Fibroblast of villous mesenchyme (primary cell): ENCODE measurements at places on chromosomes 7 and 10. TPM values are rescaled to one million over a fixed set of nuclear protein-coding genes. Genes with fewer than 3 reads are reported as not detected.

The IKZF1 gene
- not detected in 2 replicates for total RNA-seq

The ADAM22 gene
- total RNA-seq = 0.64 and 1.3 TPM in 2 replicates

The DKK1 gene
- 84.4 and 138 TPM in 2 replicates for total RNA-seq

The ANLN gene
- 51.9 and 119 TPM in 2 replicates for total RNA-seq

- no peak for DNase-seq
These were observed 160.6 kb upstream of the EEPD1 start for GRCh38 chr7:35992436-35992835.

DNA sequence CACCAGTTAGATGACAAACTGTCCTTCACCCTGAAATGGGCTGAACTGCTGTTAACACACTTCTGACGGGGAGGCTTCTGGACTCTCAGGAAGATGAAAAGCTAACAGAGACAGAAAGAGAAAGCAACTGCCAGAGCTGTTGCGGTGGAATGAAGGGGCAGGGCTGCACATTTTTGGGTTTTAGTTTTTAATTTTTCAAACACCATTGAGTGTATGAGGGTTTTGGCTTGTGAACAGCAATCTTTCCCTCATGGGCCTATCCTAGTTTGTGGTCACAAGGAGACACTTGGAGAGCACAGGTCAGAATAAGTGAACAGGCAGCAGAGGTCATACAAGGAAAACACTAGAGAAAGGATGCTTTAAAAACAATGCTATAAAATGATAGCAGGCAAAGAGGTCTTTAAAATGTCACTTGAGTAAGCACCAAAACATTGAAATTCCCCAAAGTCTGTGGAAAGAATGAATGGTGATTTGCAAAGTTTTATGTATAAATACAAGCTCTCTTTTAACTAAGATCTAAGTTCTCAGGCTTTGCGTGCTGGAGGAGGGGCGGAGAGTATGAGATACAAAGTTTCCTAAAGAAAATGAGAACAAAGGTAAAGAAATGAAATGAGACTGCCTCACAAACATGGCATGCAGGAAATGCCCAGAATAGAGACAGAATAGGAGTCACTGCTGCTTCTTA lies 101.4 kb upstream of the GLI3 start:
- DNase-seq = peak; percentile 84

DNA sequence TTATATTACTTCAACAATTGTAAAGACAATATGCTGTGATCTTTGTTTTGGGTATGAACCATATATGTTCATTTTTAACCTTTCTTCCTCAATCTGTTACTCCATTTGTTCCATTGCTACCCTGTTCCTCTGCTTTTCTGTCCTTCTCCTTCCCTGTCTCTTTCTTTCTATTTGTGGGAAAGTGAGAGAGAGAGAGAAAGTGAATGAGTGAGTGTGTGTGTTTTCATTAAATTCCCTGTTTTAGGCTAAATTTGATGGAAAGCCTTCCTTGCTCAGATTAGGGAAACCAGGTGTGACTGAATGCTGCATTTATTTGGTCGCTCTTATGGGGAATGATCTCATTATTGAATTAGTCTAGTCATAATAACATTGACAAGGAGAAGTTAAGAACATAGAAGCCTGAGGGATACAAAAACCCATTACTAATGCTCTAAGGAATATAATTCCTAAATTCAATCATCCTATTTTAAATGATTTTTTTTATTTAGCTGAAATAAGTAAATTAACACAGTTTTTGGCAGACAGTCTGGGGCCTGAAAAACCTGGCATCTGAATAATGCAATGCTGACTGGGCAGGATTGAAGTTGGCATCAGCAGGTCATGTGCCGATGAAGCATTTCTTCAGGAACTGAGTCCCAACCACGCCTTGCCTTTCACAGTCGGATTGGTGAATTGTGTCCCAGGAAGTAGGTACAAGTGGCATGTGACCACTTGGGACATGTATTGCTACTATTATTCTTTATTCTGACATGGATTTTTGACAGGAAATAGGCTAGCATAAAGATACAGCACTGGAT lies 117.6 kb upstream of the LRGUK start:
- no peak for DNase-seq

GRCh38 chr10:101226491-101227428 lies 2.5 kb downstream of the LBX1 start:
- DNase-seq = no peak

- no peak for DNase-seq
These were observed 56.5 kb downstream of the ST7 start for GRCh38 chr7:117009705-117010361.

GRCh38 chr10:115882021-115882420 lies 391.0 kb downstream of the GFRA1 start:
- DNase-seq = no peak

GRCh38 chr7:106757846-106758245 lies 96.9 kb upstream of the CCDC71L start:
- peak; percentile 67 for DNase-seq
